ENCODE measurements at places on chromosomes 16 and 17.
A peak's percentile ranks its signal among the peaks of the same experiment; 100 is the strongest.

GRCh38 chr16:82488460-82488859 is 138.3 kb upstream of the CDH13 start:
- DNase-seq, result no peak

DNA sequence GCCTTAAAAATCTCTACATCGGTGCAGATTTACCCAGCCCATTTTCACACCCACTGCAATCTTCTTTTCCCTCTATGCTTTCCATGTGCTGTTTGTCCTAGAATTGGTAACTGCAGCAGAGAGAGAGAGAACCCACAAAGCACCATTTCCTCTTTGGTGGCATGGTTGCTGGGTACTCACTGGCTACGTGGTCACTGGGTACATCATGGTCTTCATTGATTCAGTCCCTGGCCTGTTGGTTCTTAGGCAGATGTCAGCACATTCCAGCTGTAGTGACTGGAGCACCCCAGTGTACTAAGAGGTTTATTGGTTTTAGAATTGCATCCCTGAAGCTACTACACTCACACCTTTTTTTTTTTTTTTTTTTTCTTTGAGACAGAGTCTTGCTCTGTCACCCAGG is 156.1 kb upstream of the CACNG5 start:
- DNase-seq, result no peak

GRCh38 chr17:37043201-37043600 is 94.4 kb downstream of the AATF start:
- no peak for DNase-seq

GRCh38 chr17:76982408-76983074 is 114.3 kb downstream of the MGAT5B start:
- DNase-seq, result peak; percentile 36

All from heart left ventricle (tissue), 16 donors.